Head of caudate nucleus (tissue), 42 donors: ENCODE measurements at places on chromosomes 13 and 19.
A peak's percentile ranks its signal among the peaks of the same experiment; 100 is the strongest.

GRCh38 chr19:51681286-51681941 lies 11.7 kb upstream of the SPACA6 start:
- no peak for DNase-seq

DNA sequence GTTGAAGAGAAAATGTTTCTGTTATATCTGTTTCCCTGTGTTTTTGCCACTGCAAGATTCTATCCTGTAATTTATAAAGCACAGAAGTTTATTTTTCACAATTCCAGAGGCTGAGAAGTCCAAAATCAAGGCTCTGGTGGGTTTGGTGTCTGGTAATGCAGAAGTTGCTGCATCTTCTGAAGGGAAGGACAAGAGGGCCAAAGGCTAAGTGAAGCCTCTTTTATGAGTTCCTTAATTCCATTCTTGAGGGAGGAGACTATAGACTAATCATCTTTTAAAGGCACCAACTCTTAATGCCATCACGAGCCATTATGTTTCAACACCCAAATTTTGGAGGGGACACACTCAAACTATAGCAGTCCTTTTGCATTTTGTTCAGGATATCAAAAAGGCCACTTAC lies 34.1 kb upstream of the WDFY2 start:
- DNase-seq = no peak

- DNase-seq = no peak
These were observed at the start of gene LMO7 for GRCh38 chr13:75635828-75636435. Gene LMO7 (plus strand): TSS chr13:75636330. CDS start chr13:75636658, 328 bp downstream.

- no peak for DNase-seq
These were observed 1.4 kb downstream of the USP12 start for GRCh38 chr13:27170221-27170515.

GRCh38 chr19:38280030-38280921 lies 15.9 kb downstream of the SPINT2 start:
- no peak for DNase-seq

- DNase-seq = peak; percentile 66
These were observed 5.5 kb upstream of the IFI30 start for GRCh38 chr19:18167975-18168645.

DNA sequence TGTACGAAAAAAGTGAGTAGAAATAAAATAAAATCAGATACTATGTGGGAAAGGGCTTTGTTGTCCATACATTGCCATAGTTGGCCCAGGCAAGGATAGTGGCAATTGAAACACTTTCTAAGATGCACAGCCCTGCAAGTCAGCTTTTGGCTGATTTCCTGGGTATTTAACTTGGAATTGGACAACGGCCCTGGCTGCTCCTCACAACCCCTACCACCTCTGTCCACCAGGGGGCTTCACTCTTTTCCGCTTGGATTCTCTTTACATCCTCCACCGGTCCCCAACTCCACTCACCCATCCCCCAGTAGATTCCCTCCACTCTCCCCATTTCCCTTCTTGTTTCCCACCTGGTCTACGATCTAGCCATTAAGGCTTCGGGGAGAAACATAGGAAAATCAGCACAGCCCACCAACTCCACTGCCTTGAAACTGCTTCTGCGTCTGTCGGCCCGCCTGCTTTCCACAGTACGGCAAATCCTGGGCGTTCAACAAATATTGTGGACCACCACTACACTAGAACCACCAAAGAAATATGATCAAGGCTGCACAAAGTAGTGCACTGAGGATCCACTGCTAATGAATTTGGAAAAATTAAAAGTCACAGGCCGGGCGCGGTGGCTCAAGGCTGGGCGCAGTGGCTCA lies 48.6 kb upstream of the GTF3A start:
- peak; percentile 63 for DNase-seq

GRCh38 chr19:17951990-17952976 lies 14.6 kb upstream of the KCNN1 start:
- no peak for DNase-seq

DNA sequence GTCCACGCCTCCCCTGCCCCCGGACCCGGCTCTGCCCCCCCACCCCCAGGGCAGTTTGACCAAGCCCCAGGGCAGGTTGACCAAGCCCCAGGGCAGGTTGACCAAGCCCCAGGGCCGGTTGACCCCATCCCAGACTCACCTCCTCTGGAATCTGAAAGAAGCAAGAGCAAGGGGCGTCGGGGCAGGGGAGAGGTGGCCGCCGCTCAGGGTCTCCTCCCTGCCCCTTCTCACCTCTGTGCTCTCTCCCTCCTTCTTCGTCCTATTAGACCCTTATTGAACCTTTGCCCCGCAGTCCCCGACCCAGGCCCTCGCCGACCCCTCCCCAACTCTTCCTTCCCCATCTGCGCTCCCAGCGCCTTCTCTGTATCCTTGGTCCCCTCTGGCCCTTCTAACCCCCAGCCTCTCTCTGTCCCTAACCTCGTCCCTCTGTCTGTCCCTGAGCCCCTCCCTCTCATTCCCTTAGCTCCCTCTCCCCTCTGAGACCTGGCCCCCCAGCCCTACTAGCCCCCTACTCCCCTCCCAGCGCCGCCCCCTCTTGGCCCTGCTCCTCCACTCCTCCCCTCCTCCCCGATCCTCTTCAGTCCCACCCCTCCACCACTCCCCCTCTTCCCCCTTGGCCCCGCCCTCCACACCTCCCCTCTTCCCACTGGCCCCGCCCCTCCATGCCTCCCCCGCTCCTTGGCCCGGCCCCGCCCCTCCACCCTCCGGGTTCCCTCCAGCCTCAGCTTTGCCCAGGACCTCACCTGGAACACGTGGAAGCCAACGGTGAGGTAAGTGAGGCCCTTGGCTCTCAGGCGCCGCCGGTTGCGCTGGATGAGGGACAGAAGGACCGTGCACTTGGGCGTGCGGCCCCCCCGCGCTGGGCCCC lies 7.6 kb downstream of the CAPN12 start:
- DNase-seq = no peak

- no peak for DNase-seq
These were observed 3.6 kb upstream of the A1BG start for GRCh38 chr19:58356766-58357480.

- DNase-seq = peak; percentile 47
These were observed 1.4 kb downstream of the GRIN3B start for GRCh38 chr19:1001538-1002166.

- DNase-seq = no peak
These were observed 8.6 kb upstream of the CDC16 start for GRCh38 chr13:114226088-114226487.

- no peak for DNase-seq
These were observed 350.6 kb downstream of the ZNF536 start for GRCh38 chr19:30722761-30723160.

DNA sequence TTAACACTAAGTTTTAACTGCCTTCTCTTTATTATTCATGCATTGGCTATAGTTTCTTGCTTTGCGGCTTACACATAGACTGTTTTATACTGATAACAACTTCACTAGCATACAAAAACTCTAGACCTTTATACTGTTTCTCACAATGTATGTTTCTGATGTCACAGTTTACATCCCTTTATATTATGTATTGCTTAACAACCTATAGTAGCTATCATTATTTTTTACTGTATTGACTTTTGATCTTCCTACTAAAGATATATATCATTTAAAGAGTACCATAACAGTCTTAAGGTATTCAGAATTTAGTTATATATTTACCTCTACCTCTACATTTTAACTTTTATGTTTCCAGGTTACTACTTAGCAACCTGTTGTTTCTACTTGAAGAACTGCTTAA lies 543.3 kb upstream of the ARGLU1 start:
- DNase-seq = no peak

GRCh38 chr13:21911646-21912298 lies 240.9 kb downstream of the FGF9 start:
- no peak for DNase-seq

DNA sequence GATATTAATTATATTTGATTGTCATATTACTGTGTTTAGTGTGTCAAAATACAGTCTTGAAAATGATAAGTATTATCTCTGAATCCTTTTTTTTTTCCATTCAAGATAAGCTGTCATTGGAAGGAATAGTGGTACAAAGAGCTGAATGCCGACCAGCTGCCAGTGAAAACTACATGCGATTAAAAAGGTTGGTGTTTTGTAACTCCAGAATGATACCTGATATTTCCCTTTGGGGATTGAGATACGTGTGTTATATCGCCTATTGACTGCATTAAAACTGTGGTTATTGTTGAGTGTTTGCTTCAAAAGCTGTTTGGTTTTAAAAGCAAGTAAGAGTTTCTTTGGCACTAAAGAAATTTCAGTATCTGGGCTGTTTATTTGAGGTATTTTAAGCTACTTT lies 6.5 kb upstream of the KCTD4 start:
- DNase-seq = no peak

GRCh38 chr19:35392742-35393715 lies 22.2 kb downstream of the GPR42 start:
- DNase-seq = no peak

- DNase-seq = no peak
These were observed 275.2 kb upstream of the PCDH9 start for GRCh38 chr13:67505376-67505775.

- DNase-seq = peak; percentile 28
These were observed 713 bp downstream of the KRI1 start for GRCh38 chr19:10565028-10565566.

- no peak for DNase-seq
These were observed at the start of gene LYPD3 for GRCh38 chr19:43465468-43466120. Gene LYPD3 (minus strand): TSS chr19:43465608. CDS start chr19:43465571, 37 bp downstream.

- no peak for DNase-seq
These were observed 37.2 kb upstream of the LRCH1 start for GRCh38 chr13:46515803-46516202.

- DNase-seq = peak; percentile 80
These were observed 67.8 kb downstream of the SPACA7 start for GRCh38 chr13:112443995-112444311.

DNA sequence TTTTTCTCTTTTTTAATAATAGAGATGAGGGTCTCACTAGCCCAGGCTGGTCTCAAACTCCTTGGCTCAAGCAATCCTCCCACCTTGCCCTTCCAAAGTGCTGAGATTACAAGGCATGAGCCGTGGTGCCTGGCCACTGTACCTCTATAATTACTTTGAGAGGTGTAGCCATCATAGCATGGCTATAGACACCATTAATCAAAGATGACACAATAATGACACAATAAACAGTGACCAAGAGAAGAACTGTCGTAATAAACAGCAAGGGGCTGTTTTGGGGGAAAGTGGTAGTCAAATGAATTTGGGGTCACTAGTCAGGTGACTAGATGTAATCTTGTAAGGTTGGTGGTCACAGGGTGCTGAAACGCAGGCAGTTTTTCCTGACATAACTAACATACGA lies 30.4 kb downstream of the KLF5 start:
- DNase-seq = no peak

GRCh38 chr19:45769821-45770191 lies 754 bp upstream of the SIX5 start:
- peak; percentile 60 for DNase-seq

- no peak for DNase-seq
These were observed 2.4 kb downstream of the SLC8A2 start for GRCh38 chr19:47469363-47469700.

DNA sequence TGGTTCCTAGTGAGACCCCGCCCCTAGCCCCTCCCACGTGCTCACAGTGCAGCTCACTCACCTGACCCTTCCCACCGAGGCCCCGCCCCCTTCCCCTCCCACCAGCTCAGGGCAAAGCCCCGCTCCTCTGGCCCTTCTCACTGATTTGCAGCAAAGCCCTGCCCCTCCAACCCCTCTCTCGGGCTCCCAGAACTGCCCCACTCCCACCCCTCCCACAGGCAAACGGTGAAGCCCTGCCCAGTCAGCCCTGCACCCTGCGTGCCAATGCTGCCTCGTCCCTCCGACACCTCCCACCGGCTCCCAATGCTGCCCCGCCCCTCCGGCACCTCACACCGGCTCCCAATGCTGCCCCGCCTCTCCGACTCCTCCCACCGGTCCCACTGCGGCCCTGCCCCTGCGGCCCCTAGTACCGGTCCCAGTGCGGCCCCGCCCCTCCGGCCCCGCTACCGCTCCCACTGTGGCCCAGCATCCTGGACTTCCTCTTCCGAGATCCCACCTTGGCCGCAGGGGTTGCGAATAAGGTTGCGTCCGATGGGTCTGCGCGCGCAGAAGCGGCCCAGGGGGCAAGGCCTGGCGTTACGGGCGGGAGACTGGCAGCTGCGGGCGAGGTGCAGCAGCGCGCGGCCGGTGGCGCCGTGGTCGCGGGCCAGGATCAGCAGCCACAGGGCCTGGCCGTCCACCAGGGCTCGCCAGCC lies 834 bp downstream of the FBXO27 start:
- DNase-seq = peak; percentile 85

GRCh38 chr19:14772467-14772866 lies 5.9 kb downstream of the ADGRE2 start:
- no peak for DNase-seq

DNA sequence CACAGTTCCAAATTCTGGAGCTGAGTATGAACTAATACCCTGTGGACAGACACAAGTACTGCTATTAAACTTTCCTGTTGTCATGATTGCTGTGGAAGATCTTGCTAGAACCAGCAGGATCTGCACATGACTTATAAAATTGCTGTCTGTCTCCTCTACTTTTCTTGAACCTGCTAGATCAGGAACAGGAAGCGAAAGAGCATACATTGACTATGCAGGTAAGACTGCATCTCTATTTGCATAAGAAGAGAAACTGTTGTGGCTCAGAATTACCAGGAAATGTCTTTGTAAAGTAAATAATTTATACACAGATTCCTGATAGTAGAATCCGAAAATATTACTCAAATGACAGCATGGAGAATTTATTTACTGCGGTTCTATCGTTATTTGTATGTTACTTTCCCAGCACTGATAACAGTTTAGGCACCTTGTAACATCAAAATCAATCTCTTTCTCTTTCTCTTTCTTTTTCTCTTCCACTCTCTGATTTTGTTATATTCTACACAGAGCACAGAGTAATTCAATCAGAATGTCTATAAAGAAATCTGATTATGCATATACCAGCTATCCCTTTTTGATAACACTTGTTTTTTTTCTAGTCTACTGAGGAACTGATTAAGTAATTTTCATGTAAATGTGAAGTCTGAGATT lies 226.5 kb downstream of the MYO16 start:
- DNase-seq = no peak

DNA sequence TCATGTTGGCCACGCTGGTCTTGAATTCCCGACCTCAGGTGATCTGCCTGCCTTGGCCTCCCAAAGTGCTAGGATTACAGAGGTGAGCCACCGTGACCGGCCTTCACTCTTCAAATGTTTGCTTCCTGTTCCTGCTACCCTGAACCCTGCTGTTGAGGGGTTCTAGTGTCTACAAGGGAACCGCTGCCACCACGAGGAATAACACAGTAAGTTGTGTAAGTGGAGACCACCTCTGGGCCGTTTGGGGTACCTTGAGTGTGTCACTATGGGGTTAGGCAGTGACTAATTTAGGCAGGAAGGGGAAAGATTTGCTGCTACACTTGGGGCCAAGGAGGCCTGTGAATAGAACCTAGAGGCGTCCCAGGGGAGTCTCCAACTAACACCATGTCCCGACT lies 2.2 kb upstream of the MYADM start:
- no peak for DNase-seq

DNA sequence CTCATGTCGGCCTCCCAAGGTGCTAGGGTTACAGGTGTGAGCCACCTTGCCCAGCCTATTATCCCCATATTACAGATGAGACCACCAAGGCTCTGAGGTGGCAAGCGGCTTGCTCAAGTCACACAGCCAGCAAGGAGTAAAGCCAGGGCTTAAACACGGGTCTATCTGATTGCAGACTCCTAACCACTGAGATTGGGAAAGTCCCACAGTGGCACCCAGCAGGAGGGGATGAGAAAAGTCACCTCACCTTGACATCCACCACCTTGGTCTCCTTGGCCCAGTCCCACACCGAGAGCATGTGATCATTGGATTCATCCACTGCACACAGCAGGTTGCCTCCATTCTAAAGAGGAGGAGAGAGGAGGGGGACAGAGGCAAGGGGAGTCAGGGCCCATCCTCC lies 9.5 kb downstream of the EML2 start:
- DNase-seq = no peak
